ENCODE measurements at places on chromosomes 3 and 15.

- no peak for DNase-seq
Measured at GRCh38 chr3:40847551-40847992, 322.8 kb downstream of the ZNF621 start.

DNA sequence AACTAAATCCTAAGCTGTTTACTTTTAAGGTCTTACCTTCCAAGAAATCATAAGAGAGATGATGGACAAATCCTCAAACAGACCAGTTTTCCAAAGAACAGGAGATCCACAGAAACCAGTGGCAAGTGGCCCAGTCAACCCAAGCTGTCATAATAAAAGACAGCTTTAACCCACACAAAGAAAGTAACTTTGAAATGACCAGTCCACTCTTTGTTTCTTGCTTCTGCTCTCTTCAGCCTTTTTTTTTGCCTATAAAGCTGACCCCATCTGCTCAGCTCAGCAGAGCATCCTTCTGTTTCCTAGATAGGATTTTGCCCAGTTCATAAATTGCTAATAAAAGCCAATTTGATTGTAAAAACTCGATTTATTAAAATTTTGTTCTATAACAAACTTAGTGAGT, 299.4 kb downstream of the OXSM start:
- no peak for DNase-seq

DNA sequence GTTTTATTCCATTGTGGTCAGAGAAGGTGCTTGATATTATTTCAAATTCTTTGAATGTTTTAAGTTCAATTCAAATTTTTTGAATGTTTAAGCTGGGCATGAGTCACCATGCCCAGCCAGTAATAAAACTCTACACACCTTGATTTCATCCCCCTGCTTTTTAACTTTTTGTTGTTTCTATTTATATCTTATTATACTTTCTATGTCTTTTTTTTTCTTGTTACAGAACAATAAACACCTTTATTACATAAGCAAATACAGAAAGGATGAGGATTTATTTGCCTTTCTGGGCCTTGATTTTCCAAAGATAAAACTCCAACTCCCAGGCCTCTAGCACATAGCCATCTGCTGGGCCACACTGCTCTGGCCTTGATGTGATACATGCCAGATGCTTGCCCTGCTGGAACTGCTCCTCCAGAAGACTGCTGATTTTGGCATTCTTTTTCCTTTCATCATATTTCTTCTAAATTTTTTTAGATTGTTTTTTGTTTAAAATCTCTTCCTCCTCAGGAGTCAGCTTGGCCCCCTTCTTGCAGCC, 14.0 kb downstream of the DNAH12 start:
- no peak for DNase-seq

DNA sequence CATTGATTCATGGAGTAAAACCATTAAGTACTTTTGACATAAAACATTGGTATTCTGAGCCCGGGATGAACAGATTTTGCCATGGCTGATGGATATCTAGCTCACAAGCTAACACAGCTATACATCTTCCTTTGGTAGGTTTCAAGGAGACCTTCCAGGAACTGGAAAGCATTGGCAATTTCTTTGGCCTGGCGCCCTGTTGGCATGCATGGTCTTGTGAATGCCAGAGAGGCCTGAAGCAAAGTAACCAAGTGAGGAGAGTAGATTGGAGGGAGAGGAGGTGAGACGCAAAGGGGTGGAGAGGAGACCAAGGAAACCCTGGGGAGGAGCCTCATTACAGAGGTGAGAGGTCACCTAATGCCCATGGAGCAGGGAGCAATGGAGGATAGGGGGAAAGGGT, 67.2 kb downstream of the SQOR start:
- DNase-seq, result no peak

GRCh38 chr3:158617982-158618875, 26.1 kb upstream of the GFM1 start:
- no peak for DNase-seq

All from right kidney (tissue), 9 donors.